ENCODE measurements at places on chromosomes 5 and 9.

DNA sequence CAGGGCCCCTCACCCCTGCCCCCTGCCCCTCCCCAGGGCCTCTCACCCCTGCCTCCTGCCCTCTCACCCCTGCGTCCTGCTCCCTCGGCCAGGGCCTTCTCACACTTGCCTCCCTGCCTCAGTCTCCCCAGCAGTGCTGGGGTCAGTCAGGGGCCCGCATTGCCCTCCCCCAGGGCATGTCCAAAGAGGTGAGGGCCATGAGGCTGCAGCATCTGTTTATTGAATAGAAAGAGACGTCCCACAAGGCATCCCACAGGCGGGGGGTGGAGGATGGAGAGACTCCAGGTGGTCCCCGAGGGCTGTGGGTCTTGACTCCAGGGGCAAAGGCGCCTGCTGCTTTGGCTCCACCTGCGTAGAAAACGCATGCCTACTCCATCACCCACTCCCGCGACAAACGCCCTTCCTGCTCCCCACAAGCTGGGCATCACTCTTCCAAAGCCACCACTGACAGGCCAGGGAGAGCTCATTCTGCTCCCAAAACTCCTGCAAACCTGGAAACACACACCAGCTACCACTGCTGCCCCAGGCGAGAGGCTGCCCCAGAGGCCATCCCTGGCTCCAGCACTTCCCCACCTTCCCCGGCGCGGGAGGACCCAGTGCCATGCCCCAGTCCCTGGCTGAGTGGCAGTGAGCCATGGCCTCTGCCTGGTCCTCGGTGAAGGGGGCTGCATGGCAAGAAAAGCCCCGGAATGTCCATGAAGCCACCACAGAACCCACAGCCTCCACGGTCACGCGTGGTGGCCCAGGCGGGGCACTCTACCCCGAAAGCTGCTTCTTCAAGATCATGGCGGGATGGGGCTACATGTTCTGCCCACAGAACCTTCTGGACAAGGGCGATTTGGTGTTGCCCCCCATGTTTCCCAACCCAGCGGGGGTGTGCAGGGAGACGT, 1.6 kb upstream of the LCN8 start:
- no peak for DNase-seq

DNA sequence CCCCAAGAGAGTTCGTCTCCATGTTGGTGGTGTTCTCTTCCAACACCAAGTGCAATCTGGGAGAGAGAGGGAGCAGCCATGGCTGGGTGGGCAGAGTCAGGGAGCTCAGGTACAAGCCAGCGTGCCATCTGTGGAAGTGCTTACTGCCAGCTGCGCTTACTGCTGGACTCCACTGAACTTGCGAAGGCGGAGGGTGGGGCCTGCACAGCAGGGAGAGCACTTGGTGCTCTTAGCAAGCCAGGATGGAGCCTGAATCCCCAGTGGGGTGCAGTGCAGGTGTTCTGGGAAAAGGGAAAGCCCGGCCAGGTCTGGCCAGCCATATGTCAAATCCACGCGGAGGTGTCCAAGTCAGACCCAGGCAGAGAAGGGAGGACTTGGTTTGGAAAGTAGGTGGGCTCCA, 142.0 kb downstream of the FANCC start:
- DNase-seq = no peak

DNA sequence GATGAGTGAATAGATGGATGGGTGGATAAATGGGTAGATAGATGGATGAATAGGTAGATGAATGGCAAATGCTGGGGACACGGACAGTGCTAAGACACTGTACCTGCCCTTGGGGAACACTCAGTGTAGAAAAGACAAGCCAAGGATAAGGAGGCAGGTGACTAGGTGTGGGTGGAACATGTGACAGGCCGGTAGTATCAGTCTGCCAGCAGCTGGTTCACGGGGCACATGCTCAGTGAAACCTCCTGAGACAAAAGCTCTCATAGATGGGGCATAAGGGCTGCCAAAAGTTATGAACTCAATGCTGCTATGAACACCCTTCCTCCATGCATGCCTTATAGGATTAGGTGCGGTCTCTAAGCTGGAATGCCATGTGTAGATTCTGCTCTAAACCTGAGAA, 71.0 kb downstream of the C5orf15 start:
- DNase-seq = no peak

GRCh38 chr5:111548992-111549649, 36.8 kb upstream of the STARD4 start:
- no peak for DNase-seq

DNA sequence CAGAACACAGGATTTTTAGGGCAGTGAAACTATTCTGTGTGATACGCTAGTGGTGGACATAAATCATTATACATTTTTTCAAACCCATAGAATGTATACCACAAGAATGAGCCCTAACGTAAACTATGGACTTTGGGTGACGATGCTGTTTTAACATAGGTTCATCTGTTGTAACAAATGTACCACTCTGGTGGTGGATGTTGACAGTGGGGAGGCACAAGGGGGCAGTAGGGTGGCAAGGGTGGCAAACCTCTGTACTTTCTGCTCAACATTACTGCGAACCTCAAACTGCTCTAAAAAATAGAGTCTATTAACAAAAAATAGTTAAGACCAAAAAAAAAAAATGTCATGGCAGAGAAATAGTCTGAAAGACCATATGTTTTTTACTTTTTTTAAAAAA, 9.1 kb upstream of the MVB12B start:
- peak; percentile 39 for DNase-seq

GRCh38 chr9:132559711-132560110, 22.7 kb upstream of the BARHL1 start:
- no peak for DNase-seq
